ENCODE measurements at places on chromosomes 1 and 21.

DNA sequence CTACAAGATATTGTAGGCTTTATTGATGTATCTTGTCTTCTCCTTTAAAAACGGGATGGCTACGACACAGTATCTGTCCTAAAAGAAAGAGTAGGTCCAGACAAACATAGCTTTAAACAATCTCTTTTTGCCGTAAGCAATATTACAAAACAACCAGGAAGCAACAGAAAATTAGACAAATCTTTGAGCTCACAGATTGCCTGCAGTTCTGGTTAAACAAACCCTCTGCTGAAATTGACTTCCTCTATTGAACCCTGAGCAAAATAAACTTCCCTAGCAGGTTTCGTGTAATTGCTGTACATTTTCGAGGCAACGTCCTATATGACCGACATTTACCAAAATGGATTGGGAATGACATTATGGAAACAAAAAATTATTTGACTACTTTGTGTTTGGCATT is 50.6 kb downstream of the CHML start:
- no peak for DNase-seq

GRCh38 chr1:221723848-221724236 is 18.0 kb downstream of the DUSP10 start:
- no peak for DNase-seq

DNA sequence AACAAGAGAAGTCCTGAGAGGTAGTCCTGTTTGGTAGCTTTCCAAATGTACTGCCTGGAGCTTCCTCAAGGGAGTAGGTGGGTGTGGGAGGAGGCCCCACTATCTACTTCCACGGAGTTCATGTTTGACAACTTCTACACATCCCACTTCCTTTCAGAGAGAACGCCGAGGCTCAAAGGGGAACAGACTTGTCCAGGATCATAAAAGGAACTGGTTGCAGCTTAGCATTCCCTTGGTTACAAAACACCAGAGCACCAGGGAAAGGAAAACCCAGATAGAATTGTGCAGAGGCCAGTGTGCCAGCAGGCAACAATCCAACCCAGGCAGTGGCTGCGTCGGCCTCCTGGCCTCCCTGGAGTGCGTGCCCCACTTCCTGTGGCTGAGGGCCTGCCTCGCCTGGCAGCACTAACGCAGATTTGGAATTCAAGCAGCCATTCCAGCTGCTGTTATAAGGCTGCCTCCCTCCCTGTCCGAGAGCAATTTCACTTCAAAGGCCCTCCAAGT is 4.2 kb upstream of the RAP1GAP start:
- peak; percentile 42 for DNase-seq

- no peak for DNase-seq
Observed at GRCh38 chr1:199512037-199512710, 515.3 kb upstream of the NR5A2 start.

DNA sequence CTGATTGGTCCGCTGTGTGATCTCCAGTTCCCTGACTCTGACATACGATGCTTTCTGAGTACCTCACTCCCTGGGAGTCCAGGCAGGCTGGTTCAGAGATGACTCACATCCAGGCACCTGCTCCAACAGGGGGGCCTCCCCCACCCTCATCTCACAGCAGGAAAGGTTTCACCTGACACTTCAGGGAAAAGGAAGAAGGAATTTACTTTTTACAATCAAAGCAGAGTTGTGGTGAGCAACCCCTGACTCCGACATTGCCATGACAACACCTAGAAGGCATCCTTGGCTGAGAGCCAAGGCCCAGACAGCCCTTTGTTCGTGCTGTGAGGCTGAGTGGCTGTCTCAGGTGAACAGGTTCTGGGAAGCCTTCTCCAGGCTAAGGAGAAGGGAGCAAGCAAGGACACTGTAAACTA is 164.6 kb upstream of the GJB5 start:
- DNase-seq = peak; percentile 100

GRCh38 chr1:20409012-20409411 is 77.0 kb downstream of the CAMK2N1 start:
- no peak for DNase-seq

DNA sequence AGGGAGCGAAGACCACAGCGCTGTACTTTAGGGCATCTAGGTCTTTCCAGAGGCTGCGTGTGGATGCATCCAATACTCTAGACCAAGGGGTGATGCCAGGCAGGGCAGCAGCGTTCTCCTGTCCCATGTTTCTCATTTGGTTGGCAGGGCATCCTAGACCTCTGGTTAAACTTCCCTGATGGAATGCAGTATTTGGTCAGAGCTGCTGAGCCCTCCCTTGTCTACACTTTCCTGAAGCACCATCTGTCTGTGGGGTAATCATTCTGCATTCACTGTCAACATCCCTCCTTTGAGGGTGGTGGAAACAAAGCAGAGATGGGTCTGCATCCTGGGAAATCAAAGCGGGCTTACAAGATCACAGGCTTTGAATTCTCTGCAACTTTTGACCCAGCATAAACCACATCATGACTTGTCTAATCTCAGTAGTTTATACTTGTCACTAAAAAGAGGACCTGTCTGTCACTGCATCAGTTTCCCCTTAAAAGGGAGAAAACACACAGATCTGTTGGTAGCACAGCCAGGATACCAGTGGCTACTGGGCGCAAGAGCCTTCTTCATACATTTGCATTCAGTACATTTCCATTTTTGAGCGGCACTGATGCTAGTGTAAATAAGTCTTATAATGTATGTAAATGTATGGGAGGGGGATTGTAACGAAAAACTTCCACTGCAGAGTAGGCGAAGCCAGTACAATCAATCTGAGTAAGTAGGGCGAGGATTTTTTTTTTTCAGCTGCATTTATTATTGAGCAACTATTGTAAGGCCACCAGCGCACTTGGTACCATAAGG is 106.3 kb downstream of the GALNT2 start:
- DNase-seq = no peak

- DNase-seq = no peak
Observed at GRCh38 chr1:81559662-81560350, 240.9 kb upstream of the ADGRL2 start.

- DNase-seq = no peak
Observed at GRCh38 chr1:221439008-221439746, 302.7 kb downstream of the DUSP10 start.

- DNase-seq = no peak
Observed at GRCh38 chr1:183814121-183814681, 9.3 kb downstream of the RGL1 start.

DNA sequence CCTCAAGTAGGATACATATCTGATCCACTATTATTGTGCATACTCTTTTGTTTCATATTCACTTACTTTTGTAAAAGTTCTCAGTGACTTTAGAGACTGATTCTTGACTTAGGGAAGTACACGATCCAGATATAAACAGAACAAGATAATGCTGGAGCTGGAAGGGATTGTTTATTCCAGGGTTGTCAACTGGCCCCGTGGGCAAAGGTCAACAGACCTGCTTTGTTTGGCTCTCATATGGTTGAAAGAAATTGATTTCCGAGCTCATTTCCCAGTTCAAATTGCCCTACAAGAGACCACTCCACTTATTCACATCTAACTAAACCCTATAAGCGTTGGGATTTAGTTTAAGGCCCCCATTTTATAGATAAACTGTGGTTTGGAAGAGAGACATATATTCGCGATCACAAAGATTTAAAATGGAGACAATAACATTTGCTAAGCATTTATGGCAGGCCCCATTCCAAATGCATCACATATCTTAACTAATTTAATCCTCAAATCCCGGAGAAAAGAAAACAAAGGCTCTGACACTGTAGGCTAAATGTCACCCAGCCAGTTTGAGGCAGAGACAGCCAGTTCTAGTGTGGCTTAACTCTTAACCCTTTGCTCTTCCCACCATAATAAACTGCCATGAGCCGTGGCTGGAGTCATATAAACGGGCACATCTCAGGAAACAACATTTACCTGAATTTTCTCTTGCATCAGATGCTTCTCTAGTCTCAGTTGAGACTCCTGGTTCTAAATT is 20.6 kb downstream of the REG4 start:
- DNase-seq = no peak

- peak; percentile 14 for DNase-seq
Observed at GRCh38 chr1:84834419-84835064, 58.5 kb downstream of the LPAR3 start.

DNA sequence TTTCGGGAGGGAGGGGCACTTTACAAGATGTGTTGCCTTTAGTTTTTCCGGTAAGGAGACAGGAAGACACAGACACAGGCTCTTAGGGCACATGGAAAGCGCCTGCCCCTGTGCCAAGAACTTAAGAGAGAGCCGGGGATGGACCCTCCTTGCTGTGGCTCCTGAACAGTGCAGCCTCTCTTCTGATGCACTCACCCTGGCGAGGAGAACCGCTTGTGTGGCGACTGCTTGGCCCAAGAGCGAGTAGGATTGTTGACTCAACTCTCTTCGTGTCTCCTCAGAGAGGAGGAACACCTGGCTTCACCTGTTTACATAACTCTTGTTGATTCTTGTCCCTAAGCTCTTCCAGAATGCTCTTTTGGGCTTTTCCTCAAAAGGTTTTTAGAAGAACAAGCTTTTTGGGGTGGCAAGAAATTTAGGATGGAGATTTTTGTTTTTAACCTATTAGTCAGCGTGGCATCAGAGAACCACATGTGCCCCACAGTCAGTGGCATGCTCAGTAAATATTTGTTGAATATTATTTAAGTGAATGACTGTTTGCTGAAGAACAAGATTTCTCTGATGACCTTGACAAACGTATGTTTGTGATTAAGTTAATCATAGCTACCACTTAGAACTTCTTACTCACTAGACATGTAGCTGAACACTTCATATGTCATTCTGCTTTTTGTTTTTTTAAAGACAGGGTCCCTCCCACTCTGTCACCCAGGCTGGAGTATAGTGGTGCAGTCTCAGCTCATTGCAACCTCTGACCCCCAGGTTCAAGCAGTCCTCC is 60.6 kb downstream of the NFIA start:
- DNase-seq = peak; percentile 91

DNA sequence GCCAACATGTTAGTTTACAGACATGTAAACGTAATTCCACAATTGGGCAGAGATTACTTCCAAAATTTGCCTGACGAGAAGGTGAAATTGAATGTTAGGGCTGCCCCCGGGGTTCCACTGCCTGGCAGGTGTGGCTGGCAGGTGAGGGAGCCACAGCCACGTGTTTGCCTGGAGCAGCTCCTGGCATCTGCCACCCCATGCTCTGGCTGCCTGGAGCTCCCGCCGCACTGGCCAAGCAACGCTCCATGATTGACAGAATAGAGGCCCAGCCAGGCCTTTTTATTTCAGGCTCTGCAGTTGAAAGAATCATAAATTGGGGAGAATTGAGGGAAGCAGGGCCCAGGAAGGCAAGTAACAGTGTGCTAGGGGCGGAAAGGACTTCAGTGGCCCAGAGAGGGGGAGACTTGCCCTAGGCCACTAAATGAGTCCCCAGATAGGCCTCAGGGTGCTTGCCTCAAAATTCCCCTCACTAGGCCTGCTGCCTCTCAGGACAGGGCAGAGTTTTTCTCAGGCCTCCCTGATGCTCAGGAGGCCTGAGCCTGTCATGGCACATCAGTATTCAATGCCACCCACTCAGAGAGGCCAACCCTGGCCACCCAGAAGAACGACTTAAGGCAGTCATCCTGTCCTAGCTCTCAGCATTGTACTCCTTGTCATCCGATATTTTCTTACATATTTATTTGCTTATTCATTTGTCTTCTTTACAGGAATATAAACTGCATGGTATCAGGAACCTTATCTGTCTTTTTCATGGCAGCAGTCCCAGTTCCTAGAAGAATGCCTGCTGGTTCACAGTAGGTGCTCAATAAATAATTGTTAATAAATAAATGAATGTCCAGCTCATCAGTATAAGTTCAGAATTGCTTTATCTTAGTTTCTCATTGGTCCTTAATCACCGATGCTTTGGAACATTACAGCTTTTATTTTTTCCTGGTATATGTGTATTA is 16.6 kb upstream of the S1PR1 start:
- no peak for DNase-seq

DNA sequence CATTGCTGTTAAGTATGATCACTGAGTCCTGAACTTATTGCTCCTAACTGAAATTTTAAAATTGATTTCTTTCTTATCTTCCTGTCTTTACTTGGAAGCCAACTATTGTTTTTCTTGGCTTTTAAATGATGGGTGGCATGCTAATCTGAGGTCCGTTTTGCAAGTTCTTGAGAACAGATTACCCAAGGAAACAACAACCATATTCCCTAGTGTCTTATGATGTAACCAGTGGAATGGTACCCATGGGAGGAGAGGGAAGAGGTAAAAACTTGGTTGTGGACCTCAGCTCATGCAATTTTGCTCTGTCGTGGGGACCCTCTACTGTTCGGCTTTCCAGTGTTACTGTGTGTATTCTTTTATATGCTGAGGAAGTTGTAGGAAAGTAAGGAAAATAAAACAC is 454.8 kb upstream of the ADAMTS5 start:
- DNase-seq = no peak

GRCh38 chr1:162177126-162177525 is 107.6 kb downstream of the NOS1AP start:
- no peak for DNase-seq

DNA sequence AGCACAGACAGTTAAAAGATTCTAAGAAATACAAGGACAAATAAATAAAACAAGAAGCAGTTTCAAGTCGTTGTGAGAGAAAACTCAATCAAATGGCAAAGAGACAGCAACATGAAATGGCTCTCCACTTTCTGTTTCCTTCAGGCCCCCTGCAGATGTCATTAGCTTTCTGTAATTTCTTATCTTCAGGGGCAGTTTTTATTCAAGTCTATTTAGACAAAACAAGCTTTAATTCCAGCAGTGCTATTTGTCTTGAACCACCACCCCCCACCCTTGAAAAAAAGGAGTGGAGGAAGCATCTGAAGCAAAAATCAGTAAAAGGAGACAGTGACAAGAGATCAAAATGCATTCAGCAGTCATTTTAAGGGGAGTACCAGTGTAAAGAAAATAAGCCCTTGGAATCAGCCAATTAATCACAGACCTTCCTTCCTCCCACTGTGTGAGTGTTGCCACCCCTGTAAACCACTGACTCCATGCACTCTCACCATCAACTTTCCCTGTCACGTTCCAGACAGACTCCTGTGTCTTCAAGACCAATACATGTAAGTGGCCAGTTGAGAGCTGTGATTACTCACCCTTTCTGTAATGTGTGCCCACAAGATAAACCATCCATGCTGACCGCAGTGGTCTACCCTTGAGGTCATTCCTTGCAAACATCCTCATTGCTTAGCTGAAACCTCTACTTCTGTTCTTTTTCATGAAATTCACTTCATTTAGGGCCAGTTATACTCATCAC is 136.1 kb upstream of the HOOK1 start:
- DNase-seq = no peak
